ENCODE measurements at places on chromosomes 11 and 22.
A peak's percentile ranks its signal among the peaks of the same experiment; 100 is the strongest.

GRCh38 chr11:33920838-33921613 is 29.1 kb upstream of the LMO2 start:
- H3K36me3 ChIP-seq: no peaks in the 10 kb centered on the region
- DNase-seq: no peak
- no peak overlapping the region for H3K4me3 ChIP-seq
- H3K27ac ChIP-seq: no peak overlapping the region
- peaks cover 4% of the 10 kb centered on the region for H3K27me3 ChIP-seq

DNA sequence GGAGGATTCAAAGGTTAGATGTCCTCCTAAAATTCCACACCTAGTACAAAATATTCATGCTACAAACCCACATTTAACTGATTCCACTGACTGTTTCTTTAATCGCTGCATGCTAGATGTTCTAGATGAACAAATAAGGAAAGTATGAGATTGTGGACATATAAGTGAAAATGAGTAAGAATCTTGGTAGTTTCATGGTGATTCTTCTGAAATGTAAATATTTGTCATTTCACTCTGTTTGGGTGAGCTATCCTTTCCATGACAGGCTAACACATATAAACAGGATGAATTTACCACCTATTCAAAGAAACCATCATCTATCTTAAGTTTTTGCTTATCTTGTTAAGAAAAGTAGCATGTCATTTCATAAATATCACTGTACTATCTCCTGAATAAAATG is 14.8 kb downstream of the OR5B3 start:
- no peak overlapping the region for H3K4me3 ChIP-seq

- peak; percentile 66 for DNase-seq
- no peak overlapping the region for H3K27ac ChIP-seq
- no peaks in the 10 kb centered on the region for H3K4me1 ChIP-seq
Measured at GRCh38 chr11:6505577-6506240, 8.6 kb downstream of the DNHD1 start.

- peak overlapping the region; percentile 29 for H3K4me3 ChIP-seq
- H3K36me3 ChIP-seq: no peaks in the 10 kb centered on the region
- H3K27me3 ChIP-seq: peaks cover 4% of the 10 kb centered on the region
- DNase-seq: no peak
Measured at GRCh38 chr11:45921561-45922424, 663 bp upstream of the LARGE2 start.

DNA sequence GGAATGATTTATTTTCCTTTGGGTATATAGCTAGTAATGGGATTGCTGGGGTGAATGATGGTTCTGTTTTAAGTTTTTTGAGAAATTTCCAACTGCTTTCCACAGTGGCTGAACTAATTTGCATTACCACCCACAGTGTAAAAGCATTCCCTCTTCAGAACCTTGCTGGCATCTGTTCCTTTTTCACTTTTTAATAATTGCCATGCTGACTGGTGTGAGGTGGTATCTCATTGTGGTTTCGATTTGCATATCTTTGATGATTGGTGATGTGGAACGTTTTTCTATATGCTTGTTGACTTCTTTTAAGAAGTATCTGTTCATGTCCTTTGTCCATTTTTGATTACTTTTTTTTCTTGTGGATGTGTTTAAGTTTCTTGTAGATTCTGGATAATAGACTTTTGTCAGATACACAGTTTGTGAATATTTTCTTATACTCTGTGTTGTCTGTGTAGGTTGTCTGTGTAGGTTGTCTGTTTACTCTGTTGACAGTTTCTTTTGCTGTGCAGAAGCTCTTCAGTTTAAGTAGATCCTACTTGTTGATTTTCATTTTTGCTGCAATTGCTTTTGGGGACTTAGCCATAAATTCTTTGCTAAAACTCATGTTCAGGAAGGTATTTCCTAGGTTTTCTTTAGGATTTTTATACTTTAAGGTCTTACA is 291.8 kb upstream of the DDI1 start:
- no peak overlapping the region for H3K4me3 ChIP-seq
- H3K27me3 ChIP-seq: no peaks in the 10 kb centered on the region
- H3K27ac ChIP-seq: no peak overlapping the region
- H3K4me1 ChIP-seq: no peaks in the 10 kb centered on the region
- no peak for DNase-seq

- H3K36me3 ChIP-seq: no peaks in the 10 kb centered on the region
- H3K27me3 ChIP-seq: no peaks in the 10 kb centered on the region
- H3K27ac ChIP-seq: no peak overlapping the region
- no peak overlapping the region for H3K4me3 ChIP-seq
- no peaks in the 10 kb centered on the region for H3K4me1 ChIP-seq
- no peak for DNase-seq
Measured at GRCh38 chr11:38046571-38047135, 1448.6 kb upstream of the RAG2 start.

- H3K27ac ChIP-seq: no peak overlapping the region
- DNase-seq: no peak
- no peaks in the 10 kb centered on the region for H3K4me1 ChIP-seq
- H3K4me3 ChIP-seq: no peak overlapping the region
Measured at GRCh38 chr22:19933341-19934241, 8.0 kb upstream of the COMT start.

DNA sequence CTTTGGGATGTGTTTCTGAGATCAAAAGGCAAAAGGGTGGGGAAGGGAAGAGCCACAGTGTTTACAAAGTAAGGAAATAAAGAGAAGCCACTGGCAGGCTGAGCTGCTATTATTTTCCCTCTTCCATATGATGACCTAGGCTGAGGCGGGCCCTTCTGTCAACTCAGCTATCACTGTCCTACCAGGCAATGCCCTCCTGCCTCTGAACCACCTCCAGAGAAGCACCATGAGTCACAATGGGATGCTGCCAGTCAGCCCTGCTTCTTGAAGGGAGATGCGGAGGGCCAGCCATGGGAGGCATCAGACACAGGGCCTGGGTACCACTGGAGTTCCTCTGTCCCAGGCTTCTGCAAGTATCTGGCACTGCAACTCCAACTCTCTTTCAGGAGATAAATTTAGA is 107.9 kb upstream of the BID start:
- no peak for DNase-seq
- peaks cover 36% of the 10 kb centered on the region for H3K36me3 ChIP-seq
- no peaks in the 10 kb centered on the region for H3K4me1 ChIP-seq
- H3K27me3 ChIP-seq: no peaks in the 10 kb centered on the region
- no peak overlapping the region for H3K27ac ChIP-seq

- H3K27me3 ChIP-seq: no peaks in the 10 kb centered on the region
- DNase-seq: no peak
- no peak overlapping the region for H3K27ac ChIP-seq
- no peaks in the 10 kb centered on the region for H3K4me1 ChIP-seq
Measured at GRCh38 chr11:100003985-100004384, 683.1 kb upstream of the ARHGAP42 start.

DNA sequence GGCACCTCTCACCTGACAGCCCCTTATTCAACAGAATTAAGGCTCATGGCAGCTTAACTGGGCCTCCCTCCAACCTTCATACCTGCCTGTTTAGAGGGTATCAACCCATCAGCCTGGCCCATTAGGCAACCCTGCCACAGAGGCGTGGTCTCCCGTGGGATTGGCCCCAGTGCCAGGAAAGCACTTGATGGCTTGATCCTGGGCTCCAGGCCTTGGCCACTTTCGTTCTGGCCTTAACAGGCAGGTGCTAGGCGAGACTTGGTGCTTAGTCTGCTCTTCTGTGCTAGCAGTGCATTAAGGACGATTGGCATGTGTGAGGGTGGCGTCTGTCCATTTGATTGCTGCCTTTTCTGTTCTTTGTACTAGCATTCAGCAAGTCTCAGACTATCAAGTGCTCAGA is 75.2 kb downstream of the CABIN1 start:
- H3K36me3 ChIP-seq: peaks cover 92% of the 10 kb centered on the region
- DNase-seq: no peak
- H3K4me3 ChIP-seq: no peak overlapping the region
- no peak overlapping the region for H3K27ac ChIP-seq
- no peaks in the 10 kb centered on the region for H3K27me3 ChIP-seq
- no peaks in the 10 kb centered on the region for H3K4me1 ChIP-seq

DNA sequence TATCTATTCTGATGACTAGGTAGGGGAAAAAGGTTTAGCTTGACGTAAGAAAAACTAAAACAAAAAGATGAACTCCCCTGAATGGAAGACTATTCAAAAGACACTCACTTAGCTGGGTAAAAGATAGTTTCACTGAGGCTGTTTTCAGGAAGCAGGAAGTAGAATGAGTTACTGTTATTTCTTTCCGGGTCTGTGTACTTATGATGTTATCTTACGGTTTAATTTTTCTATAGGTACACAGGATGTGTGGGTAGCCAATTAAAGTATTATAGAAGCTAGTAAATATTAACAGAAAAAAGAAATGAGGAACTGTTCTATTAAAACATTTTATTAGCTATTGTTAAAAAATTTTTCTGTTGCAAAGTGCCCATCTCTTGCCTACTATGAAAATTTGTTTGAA is 45.8 kb upstream of the MMP7 start:
- no peaks in the 10 kb centered on the region for H3K27me3 ChIP-seq
- H3K36me3 ChIP-seq: no peaks in the 10 kb centered on the region
- no peak overlapping the region for H3K4me3 ChIP-seq
- DNase-seq: no peak

DNA sequence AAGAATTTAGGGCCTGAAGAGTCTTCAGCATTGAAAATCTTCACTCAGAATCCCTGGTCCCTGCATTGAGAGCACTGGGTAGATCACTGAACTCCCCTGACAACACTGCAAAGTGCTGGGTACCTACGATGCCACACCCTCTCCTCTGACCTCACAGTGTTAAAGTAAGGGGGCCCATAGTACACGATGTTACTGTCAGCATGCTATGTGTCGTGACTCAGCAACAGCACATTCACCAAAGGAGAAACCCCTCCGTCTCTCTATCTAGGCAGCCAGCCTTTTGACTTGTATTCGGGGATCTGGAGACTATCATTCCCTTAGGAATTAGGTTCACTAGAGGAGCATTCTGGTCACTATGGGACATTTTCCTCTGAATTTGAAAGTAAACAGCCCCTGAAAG is 67.4 kb upstream of the PITPNB start:
- H3K27ac ChIP-seq: no peak overlapping the region
- H3K4me1 ChIP-seq: peaks cover 2% of the 10 kb centered on the region
- no peaks in the 10 kb centered on the region for H3K27me3 ChIP-seq

- H3K27me3 ChIP-seq: no peaks in the 10 kb centered on the region
- peaks cover 7% of the 10 kb centered on the region for H3K4me1 ChIP-seq
- H3K27ac ChIP-seq: no peak overlapping the region
- H3K4me3 ChIP-seq: peak overlapping the region; percentile 31
Measured at GRCh38 chr11:129750343-129751292, 65.0 kb upstream of the TMEM45B start.

- H3K27ac ChIP-seq: no peak overlapping the region
- DNase-seq: no peak
- peaks cover 84% of the 10 kb centered on the region for H3K4me1 ChIP-seq
- H3K36me3 ChIP-seq: peaks cover 52% of the 10 kb centered on the region
- no peaks in the 10 kb centered on the region for H3K27me3 ChIP-seq
Measured at GRCh38 chr11:1532014-1532586, 40.0 kb downstream of the DUSP8 start.

DNA sequence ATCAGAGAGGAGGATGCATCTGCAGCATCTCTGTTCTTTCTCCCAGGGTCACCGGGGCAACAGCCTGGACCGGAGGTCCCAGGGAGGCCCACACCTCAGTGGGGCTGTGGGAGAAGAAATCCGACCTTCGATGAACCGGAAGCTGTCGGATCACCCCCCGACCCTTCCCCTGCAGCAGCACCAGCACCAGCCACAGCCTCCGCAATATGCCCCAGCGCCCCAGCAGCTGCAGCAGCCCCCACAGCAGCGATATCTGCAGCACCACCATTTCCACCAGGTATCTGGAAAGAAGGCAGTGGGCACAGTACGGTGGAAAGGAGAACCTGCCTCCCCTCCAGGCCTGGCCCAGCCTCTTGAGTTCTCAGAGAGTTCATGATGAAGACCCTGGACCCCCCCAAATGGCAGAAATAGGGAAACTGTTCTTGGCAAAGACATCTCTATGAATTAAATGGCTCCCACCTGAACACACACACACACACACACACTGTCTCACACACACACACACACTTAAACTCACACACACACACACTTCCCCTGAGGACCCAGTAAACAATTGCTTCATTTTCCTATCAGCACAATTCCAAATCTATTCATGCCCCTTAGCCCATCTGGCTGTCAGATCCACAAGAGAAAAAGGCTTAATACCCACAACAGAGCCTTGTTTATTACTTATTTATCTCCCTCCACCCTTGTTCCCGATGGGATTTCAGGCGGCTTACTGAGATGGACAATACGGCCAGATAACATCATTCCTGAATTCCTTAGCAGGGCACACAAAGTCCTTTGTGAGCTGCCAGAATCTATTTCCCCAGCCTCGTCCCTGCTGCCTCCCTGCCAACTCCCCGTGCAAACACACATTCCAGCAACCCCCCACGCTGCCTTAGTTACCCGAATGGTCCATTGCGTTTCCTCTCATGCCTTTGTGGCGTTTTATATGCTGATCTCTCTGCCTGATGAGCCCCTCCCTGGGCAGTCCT is 8.1 kb downstream of the TMA7B start:
- peaks cover 97% of the 10 kb centered on the region for H3K36me3 ChIP-seq
- H3K27ac ChIP-seq: no peak overlapping the region
- DNase-seq: no peak
- H3K4me3 ChIP-seq: no peak overlapping the region
- H3K27me3 ChIP-seq: no peaks in the 10 kb centered on the region

DNA sequence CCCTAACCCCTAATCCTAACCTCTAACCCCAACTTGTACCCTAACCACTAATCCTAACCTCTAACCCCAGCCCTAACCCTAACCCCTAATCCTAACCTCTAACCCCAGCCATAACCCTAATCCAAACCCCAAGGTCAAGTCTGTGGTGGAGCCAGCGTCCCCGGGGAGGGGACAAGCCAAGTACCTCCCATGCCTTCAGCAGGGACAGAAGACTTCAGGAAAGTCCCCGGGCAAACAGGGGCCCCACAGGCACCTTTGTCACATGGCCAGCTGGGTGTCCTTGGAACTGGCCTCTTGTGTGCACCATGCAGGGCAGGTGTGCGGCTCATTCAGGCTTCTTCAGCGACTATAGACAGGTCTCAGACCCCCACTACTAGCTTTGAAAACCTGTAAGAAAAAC is 555.8 kb downstream of the BRD1 start:
- no peak for DNase-seq
- H3K4me1 ChIP-seq: no peaks in the 10 kb centered on the region
- H3K27me3 ChIP-seq: peaks cover 18% of the 10 kb centered on the region
- no peak overlapping the region for H3K27ac ChIP-seq
- no peaks in the 10 kb centered on the region for H3K36me3 ChIP-seq
- no peak overlapping the region for H3K4me3 ChIP-seq

- no peaks in the 10 kb centered on the region for H3K36me3 ChIP-seq
- no peak overlapping the region for H3K27ac ChIP-seq
- no peak for DNase-seq
- H3K27me3 ChIP-seq: peaks cover 11% of the 10 kb centered on the region
- no peaks in the 10 kb centered on the region for H3K4me1 ChIP-seq
- no peak overlapping the region for H3K4me3 ChIP-seq
Measured at GRCh38 chr11:122599434-122599833, 56.1 kb upstream of the UBASH3B start.

DNA sequence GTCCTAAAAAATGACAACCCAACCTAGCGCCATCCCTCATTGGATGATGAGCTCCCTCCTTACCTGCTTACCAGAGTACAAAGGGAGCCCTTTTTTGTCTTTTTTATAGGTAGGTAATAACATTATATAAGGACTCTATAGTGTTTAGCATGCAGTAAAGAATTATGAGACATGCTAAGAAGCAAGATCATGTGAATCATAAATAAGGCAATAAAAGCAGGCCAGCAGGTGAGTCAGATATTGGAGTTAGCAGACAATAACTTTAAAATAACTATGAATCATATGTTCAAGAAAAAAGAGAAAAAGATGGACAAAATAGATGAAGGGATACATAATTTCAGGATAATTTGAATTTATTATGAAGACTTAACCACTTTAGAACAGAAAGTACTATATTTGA is 81.5 kb downstream of the GRK3 start:
- no peak for DNase-seq
- H3K4me1 ChIP-seq: no peaks in the 10 kb centered on the region
- H3K27ac ChIP-seq: no peak overlapping the region
- H3K4me3 ChIP-seq: no peak overlapping the region
- no peaks in the 10 kb centered on the region for H3K36me3 ChIP-seq
- no peaks in the 10 kb centered on the region for H3K27me3 ChIP-seq

Measured in CD4-positive, alpha-beta T cell (primary cell).